Posterior cingulate gyrus (tissue), 11 donors: ENCODE measurements at places on chromosomes 11 and 22.

GRCh38 chr11:99020352-99021225 lies at the start of gene CNTN5:
CNTN5 (plus strand) TSS chr11:99020949.
- peak; percentile 66 for DNase-seq

DNA sequence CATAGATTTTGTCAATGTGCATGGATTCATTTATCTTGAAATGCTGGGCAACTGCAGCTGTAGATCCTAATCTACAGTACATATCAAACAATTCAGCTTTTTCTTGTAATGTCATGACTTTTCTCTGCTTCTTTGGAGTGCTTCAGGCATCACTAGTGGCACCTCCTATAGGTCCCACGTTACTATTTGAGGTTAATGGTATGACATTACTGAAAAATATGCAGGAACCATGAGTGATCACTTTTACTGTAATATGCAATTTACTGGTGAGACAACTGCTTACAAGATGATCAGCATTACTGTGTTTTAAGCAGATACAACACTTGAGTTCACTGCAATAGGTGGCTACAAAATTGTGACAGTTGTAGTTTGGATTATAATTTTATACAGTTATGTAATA lies 3.0 kb downstream of the CENATAC start:
- no peak for DNase-seq

DNA sequence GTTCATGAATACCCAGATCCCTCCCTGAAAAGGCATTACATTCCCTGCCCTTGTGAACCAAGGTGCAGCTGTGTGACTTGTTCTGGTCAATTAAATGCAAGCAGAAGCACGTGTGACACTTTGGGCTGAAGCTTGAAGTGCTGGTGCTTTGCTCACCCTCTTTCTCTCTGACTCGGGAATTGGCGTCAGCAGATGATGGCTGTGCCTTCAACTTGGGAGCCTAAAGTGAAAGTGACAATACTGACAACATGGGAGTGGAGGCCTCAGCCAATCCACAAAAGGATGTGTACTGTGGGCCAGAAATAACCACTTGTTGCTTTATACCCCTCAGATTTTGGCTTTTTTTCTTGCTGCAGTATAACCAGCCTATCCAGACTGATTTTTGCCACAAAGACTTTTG lies 148.3 kb upstream of the THY1 start:
- DNase-seq: no peak

GRCh38 chr11:117519590-117519989 lies 191.9 kb downstream of the CEP164 start:
- DNase-seq: no peak

DNA sequence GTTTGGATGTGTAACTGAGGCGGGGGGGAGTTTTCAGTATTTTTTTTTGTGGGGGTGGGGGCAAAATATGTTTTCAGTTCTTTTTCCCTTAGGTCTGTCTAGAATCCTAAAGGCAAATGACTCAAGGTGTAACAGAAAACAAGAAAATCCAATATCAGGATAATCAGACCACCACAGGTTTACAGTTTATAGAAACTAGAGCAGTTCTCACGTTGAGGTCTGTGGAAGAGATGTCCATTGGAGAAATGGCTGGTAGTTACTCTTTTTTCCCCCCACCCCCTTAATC lies 2.3 kb downstream of the MALAT1 start:
- DNase-seq: no peak
